ENCODE measurements at places on chromosomes 11 and 22. TPM values are rescaled to one million over a fixed set of nuclear protein-coding genes. Genes with fewer than 3 reads are reported as not detected.

Gene TSGA10IP
- polyA plus RNA-seq, result not detected

Gene OR6T1
- not detected for polyA plus RNA-seq

Gene MSANTD4
- 7.3 TPM for polyA plus RNA-seq

Gene LRRC4C
- 0.08 TPM for polyA plus RNA-seq

Gene RANGAP1
- 125 TPM for polyA plus RNA-seq

Gene SCUBE2
- polyA plus RNA-seq, result 0.08 TPM

Gene CCDC81
- polyA plus RNA-seq, result 0.27 TPM

Gene PATE2
- not detected for polyA plus RNA-seq

Gene DNAJB7
- not detected for polyA plus RNA-seq

Gene IFTAP
- polyA plus RNA-seq, result 89.0 TPM

Gene SLC22A8
- polyA plus RNA-seq, result not detected

Gene RPUSD4
- polyA plus RNA-seq, result 25.8 TPM

Gene POLR3H
- polyA plus RNA-seq, result 31.2 TPM

Gene OR8D4
- polyA plus RNA-seq, result not detected

Gene CAT
- 49.9 TPM for polyA plus RNA-seq

Gene SLC22A24
- not detected for polyA plus RNA-seq

Gene CRYBB3
- not detected for polyA plus RNA-seq

Gene TMEM123
- 25.0 TPM for polyA plus RNA-seq

Gene TRIM29
- 0.14 TPM for polyA plus RNA-seq

All from heart left ventricle (tissue), 16 donors.